ENCODE measurements at places on chromosomes 2 and 18. TPM values are rescaled to one million over a fixed set of nuclear protein-coding genes. Genes with fewer than 3 reads are reported as not detected.

DNA sequence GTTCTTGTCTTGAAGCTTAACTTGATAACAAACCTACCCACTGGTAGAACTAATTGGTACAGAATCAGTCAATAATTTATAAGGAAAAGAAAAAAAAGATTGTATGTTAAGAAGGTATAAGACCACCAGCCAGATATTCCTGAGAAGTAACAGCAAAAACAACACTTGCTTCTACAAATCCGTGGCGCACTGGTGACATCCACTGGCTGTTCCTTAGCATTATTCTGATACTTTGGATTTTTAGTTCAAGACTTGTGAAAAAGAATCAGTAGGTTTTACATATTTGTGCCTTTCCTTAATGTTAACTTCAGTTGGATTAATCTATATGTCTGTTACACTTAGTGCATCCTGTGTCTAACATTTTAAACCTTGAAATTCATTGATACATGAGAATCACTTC is 141.8 kb downstream of the GRB14 start:
- no peak overlapping the region for H3K4me3 ChIP-seq
- DNase-seq: peak; percentile 30
- H3K27me3 ChIP-seq: no peaks in the 10 kb centered on the region
- no peaks in the 10 kb centered on the region for H3K36me3 ChIP-seq

DNA sequence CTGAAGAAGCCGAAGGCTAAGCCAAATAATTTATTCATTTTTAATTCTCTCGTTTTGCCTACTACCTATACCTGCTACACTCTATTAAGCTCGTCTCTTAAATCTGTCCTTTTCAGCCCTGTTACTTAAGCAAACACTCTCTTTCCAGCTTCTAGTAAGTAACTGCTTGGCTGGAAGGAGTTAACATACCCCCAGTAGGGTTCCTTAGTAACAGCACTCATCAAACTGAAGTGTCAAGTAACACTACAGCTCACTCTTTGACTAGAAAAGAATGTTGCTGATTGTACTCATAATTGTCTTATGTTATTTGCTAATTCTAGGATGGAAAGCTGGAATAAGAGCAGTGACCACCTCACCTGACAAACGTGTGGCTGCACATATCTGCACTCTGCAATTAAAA is 120.0 kb upstream of the SCN7A start:
- DNase-seq: no peak
- no peaks in the 10 kb centered on the region for H3K36me3 ChIP-seq
- no peaks in the 10 kb centered on the region for H3K27me3 ChIP-seq
- no peak overlapping the region for H3K4me3 ChIP-seq
- no peak overlapping the region for H3K27ac ChIP-seq

DNA sequence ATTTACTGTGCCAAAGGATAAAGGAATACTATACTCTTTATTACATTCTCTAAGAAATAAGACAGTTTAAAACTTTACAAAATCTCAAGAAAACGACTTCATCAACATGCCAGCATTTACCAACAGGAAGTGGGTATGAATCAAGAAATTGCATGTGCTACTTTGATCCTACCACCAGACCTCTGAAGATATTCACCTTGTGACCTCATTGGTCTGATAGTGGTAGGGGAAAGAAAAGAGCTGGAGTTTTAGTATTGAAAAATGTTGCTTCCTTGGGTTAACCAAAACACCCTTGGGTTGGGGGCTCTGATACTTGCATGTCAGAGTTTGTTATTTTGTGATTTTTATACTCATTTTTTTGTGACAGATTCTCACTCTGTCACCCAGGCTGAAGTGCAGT is 84.1 kb upstream of the LPIN2 start:
- H3K4me1 ChIP-seq: peaks cover 4% of the 10 kb centered on the region
- no peak overlapping the region for H3K27ac ChIP-seq
- no peaks in the 10 kb centered on the region for H3K27me3 ChIP-seq
- no peaks in the 10 kb centered on the region for H3K36me3 ChIP-seq

The ATG4B gene
- total RNA-seq: 112 TPM

- H3K4me1 ChIP-seq: peaks cover 9% of the 10 kb centered on the region
- DNase-seq: no peak
- H3K27ac ChIP-seq: no peak overlapping the region
These were observed 179.3 kb upstream of the LHCGR start for GRCh38 chr2:48934807-48935206.

The SERPINB4 gene
- total RNA-seq: not detected

DNA sequence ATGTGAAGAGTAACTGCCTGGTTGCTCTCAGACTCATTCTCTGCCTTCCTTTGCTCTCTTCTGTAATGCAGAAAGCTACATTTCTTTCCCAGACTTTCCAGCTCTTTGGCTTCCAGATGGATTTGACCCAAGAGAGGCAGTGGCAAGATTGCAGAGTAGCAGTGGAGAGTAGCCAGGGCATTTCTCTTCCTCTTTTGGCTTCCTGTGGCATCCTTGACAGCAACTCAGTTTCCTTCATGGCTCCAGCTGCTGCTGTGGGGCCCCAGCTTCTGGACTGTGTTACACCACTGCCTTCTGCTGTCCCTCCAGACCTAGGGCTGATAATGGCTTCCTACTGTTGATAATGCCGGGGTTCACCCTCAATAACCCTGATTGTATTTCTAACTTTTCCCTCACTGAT is 469.4 kb upstream of the SPRED2 start:
- peaks cover 2% of the 10 kb centered on the region for H3K36me3 ChIP-seq
- H3K4me3 ChIP-seq: no peak overlapping the region
- no peaks in the 10 kb centered on the region for H3K27me3 ChIP-seq
- no peaks in the 10 kb centered on the region for H3K4me1 ChIP-seq
- no peak for DNase-seq

The LAMA3 gene
- 0.35 TPM for total RNA-seq

DNA sequence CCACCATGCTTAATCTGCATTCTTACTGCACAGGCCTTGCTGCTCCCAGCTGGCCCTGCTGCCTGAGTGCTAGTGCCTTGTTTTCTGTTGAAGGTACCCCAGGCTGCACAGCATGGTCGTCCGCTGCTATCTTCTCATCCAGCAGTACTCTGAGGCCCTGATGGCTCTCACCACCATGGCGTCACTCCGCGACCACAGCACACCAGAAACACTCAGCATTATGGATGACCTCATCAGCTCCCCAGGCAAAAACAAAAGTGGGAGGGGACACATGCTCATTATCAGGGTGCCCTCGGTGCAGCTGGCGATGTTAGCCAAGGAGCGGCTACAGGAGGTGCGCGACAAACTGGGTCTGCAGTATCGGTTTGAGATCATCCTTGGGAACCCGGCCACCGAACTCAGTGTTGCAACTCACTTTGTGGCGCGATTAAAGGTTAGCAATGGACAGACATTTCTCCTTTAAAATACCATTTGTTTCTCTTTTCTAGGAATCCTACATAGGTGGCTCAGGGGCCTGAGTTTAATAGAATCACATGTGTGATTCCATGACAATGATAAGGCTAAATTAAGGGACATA is 110.5 kb downstream of the ESCO1 start:
- no peak overlapping the region for H3K4me3 ChIP-seq
- peaks cover 19% of the 10 kb centered on the region for H3K36me3 ChIP-seq
- H3K4me1 ChIP-seq: peaks cover 8% of the 10 kb centered on the region
- no peaks in the 10 kb centered on the region for H3K27me3 ChIP-seq
- H3K27ac ChIP-seq: peak overlapping the region; percentile 75
- DNase-seq: no peak

DNA sequence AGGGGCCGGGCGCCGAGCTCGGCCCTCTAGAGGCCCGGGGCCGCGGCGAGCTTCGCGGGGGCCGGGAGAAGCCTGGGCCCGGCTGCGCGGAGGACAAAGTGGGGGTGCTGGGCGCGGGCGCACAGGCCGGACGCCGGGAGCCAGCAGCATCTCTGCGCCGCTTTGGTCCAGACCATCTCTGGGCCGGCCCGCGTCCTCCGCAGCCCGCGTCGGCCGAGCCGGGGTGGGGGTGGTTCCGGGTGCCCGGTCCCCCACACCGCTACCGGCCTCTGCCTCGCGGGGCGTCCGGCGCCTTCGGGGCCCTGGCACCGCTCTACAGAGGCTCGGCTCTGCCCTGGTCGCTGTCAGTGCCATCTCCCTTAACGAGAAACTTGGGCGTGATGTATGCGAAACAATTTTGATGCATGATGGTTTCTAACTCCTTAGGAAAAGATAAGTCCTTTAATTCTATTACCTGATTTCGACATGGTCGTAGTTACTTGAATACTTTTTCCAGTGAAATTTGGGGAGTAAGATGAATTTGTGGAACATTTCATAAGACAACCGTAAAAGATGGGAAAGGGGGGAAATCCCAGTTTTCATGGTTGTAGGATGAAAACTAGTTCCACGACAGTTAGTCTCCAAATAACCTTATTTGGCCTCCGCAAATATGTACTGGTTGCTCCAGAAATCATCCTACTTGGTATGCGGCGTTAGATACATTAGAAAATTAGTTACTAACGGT is 562 bp downstream of the TWSG1 start:
- H3K27ac ChIP-seq: peak overlapping the region; percentile 75
- peaks cover 21% of the 10 kb centered on the region for H3K4me1 ChIP-seq
- no peak for DNase-seq
- peak overlapping the region; percentile 97 for H3K4me3 ChIP-seq
- H3K36me3 ChIP-seq: peaks cover 7% of the 10 kb centered on the region
- no peaks in the 10 kb centered on the region for H3K27me3 ChIP-seq

DNA sequence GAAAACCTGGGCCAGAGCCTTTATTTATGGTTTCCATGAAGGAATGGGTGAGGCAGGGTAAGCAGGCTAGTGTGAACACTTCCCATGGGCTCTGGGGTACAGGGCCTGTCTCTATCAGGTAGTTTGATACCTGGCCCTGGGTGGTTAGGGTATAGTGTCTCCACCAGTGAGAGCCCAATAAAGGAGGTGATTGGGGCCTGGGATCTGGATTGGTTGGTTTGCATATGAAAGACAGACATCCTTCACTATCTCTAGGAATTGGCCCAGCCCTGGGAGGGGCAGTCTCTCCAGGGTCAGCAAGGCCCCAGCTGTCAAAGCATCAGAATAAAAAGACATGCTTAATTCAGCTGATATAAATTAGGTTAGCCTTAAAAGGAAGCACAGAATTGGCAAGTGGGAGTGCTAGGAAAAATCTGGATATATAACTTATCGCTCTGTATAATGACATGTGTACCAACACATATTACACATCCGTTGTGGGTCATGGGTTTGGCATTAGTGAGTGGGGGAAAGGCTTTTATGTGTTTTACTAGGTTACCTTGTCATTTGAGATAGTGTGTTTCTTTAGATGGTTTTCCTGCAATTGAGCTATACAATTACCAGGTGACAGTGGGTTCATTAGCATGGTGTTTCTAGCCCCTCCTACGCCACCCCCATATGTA is 18.5 kb upstream of the TMEM178A start:
- no peaks in the 10 kb centered on the region for H3K36me3 ChIP-seq
- no peak overlapping the region for H3K4me3 ChIP-seq
- no peak overlapping the region for H3K27ac ChIP-seq
- DNase-seq: no peak
- peaks cover 12% of the 10 kb centered on the region for H3K4me1 ChIP-seq

- H3K4me1 ChIP-seq: peaks cover 21% of the 10 kb centered on the region
- H3K36me3 ChIP-seq: no peaks in the 10 kb centered on the region
- no peaks in the 10 kb centered on the region for H3K27me3 ChIP-seq
- H3K4me3 ChIP-seq: no peak overlapping the region
These were observed 662.7 kb upstream of the HS6ST1 start for GRCh38 chr2:128981353-128981752.

The C2orf78 gene
- total RNA-seq: not detected

DNA sequence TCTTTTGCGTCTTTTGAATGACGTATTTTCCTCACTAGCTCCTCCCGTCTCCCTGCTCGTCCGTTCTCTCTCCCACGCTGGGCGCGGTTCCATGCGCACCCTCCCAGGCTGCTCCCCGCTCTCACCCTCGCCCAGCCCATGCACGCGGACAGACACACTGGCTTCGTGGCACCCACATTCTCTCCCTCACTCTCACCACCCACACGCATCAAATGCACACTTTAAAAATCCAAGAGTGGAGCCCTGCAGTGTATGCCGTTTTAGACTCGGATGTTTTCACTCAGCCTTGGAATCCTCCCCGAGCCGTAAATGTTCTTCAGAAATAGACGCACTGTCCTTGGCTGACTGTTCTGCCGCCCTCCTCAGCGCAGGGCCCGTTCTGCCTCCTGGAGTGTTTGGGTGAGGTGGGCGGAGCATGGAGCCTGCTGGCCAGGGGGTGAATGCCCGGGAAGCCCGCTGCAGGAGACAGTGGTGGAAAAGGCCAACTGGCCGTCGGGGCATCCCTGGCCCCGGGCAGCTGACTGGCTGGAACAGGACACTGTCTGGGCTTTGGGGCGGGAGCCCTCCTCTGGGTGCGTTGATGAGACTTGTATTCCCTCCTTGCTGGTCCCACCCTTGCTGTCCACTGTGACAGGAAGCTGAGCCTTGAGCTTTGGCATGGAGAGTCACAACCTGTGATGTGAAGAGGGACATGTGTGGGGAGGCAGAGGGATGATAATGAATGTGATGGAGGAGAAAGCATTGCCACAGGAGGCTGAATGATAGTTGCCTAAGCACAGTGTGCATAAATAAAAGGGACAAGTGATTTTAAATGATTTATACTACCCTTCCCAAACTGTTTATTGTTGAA is 35.4 kb upstream of the LYPD6B start:
- H3K4me1 ChIP-seq: peaks cover 17% of the 10 kb centered on the region
- no peak for DNase-seq
- no peak overlapping the region for H3K4me3 ChIP-seq
- no peak overlapping the region for H3K27ac ChIP-seq
- H3K27me3 ChIP-seq: no peaks in the 10 kb centered on the region

The VWA3B gene
- not detected for total RNA-seq

DNA sequence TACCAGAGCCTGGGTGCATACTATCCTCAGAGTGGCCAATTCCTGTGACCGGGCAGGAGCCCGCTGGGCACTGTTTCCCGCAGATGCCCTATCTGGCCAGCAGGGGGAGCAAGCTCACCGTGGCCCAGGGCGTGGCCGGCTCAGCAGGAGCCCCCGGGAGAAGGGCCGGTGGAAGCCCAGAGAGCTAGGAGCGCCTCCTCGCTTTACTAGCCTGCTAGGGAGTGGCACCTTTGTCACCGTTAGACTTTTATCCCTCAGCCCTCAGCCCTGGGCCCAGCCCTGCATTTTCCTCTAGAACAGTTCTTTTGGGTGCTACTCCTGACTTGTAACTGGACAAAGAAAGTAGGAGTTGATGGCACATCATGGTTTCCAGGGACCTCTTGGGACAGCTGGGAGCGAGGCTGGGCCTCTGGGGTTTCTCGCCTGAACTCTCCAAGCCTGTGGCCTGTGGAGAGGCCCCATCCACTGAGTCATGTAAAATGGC is 24.0 kb downstream of the TMEM177 start:
- no peaks in the 10 kb centered on the region for H3K36me3 ChIP-seq
- no peak overlapping the region for H3K27ac ChIP-seq
- DNase-seq: peak; percentile 82
- H3K4me3 ChIP-seq: no peak overlapping the region

DNA sequence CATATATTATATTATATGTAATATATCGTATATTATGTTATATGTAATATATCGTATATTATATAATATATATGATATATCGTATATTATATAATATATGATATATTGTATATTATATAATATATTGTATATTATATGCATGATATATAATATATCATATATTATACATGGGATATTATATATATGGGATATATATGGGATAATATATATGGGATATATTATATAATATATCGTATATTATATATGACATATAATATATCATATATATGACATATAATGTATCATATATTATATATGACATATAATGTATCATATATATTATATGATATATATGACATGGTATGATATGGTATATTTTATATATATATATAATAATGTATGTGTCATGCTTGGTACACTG is 100.7 kb upstream of the STPG4 start:
- H3K36me3 ChIP-seq: no peaks in the 10 kb centered on the region
- H3K4me3 ChIP-seq: no peak overlapping the region
- no peak for DNase-seq
- H3K27ac ChIP-seq: no peak overlapping the region
- no peaks in the 10 kb centered on the region for H3K27me3 ChIP-seq
- H3K4me1 ChIP-seq: peaks cover 10% of the 10 kb centered on the region
